ENCODE measurements at places on chromosomes 5 and 9.

DNA sequence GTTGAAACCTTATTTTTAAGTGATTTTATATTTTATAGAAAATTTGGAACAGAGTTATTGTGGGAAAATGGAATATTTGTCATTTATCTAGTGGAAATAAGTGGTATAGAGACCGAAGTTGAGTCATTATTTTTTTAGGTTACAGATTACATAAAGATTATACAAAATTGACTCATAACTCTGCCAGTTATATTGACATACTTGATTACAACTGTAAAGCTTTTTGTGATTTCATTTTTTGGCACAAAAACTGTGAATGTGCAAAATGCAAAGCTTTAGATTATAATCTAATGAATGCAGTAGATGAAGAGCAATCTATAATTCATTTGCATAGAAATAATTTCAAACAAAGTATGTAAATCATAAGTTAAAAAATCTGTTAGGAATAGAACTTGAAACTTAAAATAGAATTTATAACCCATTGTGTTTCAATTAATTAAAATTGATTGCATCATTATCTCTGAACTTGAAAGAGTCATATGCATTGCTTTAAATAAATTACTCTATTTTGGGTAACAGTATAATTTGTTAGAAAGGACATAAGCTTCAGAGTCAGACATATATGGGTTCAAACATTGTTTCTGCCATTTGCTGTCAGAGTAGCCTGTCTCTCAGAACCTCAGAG is 280.4 kb downstream of the FER start:
- DNase-seq: no peak

DNA sequence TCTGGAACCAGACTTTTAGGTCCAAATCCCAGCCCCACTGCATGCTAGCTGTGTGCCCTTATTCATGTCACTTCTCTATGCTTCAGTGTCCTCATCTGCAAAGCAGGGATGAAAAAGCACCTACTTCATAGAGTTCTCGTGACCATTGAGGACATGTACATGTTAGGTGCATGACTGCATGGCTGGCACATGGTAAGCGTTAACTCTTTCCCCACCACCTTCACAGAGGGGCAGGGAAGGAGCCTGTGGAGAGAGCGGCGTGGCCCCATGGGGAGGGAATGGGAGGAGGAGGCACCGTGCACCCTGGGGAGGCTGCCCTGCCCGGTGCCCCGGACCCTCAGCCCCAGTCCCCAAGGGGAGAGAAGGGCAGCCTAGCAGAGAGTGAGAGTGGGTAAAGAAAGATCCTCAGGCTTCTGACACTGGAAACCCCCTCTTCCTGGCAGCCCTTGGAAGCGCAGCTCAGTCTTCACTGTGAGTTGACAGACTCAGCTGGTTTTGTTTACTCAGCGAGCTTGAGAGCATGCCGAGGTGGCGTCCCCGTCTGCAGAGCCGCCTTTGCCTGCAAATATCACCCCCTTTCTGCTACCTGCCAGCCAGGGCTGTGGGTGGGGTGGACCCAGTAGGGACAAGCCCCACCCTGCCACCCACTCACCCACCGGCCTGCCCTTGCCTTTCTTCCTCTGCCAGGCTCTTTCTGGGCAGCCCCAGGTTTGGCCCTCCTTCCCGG is 10.6 kb upstream of the ANGPTL2 start:
- no peak for DNase-seq

DNA sequence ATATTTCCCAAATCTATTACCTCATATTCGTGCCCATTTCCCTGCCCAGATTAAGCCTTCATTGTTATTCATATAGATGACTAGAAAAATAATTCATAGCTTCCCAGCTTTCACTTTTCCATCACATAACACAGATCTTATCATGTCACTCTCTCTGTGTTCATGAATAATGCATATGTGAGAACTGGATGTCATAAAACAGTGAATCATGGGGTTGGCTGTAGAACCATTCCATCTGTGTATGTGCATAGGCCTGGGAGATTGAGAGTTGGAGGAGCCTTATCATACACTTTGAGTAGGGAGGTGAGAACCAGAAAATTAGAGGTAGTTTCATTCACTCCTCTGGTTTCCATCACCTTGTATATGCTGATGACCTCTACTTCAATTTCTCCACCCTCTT is 73.9 kb upstream of the RANBP6 start:
- no peak for DNase-seq

DNA sequence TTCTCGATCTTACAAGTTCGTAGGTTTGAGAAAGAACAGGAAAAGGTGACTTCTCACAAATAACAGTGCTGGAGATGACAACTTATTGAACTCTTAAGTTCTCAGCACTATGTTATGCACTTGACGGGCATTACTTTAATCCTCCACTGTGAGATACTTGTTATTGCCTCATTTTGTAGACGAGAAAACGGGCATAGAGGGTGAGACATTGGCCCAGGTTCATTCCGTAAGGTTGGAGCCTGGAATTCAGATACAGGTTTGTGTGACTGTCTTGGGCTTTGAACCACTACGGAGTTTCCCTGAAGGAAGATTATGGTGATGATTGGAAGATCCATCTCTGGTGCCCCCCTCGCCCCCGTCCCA is 657 bp downstream of the MAT2B start:
- DNase-seq: no peak

DNA sequence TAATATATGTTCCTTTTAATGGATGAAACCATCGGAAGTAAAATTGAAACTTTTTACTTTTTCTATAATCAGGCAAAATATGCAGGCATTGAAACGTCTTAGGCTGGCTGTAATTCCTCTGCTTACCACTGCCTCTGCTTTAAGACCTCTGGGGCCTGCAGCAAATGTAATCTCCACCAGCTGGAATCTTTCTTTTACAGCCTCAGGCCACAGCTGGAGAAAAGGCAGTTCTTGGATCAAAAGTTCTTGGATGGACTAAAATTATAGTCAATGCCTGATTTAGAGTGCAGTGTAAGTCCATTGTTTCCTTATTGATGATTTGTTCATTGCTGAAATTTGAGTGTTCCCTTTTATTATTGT is 396.7 kb downstream of the KCTD16 start:
- no peak for DNase-seq

DNA sequence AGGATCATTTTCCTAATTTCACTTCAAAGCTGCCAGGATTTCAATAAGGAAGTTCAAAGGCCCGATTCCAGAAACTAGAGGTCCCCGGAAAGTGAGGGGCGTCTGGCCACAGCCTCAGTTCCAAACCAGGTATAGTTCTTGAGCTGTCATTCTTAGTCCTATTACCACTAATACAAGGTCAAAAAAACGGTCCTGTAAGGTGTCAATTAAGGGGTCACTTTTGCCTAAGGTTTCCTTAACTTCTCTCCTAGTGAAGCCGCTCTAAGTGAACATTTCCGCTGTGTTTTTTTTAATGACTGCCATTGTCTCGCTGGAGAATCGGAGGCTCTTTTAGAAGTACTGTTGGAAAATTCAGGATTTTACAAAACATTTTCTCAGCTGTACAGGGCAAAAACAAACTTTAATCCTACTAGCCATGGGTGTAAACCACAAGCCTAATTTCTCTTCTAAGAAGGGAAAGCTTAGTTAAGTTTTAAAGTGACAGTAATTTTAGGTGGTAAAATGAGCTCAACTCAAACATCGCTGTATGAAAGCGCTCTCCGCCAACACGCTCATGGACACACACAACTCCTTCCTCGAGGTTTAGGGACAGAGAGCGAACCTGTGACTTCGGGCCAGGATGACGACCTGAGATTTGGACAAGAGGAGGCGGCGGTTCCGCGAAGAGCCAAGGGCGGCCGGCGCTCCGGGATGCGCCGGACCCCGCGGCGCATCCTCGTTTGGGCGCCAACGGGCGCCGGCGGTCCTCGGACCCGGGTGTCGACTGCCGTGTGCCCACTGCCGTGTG is 76.7 kb upstream of the IFNE start:
- no peak for DNase-seq

DNA sequence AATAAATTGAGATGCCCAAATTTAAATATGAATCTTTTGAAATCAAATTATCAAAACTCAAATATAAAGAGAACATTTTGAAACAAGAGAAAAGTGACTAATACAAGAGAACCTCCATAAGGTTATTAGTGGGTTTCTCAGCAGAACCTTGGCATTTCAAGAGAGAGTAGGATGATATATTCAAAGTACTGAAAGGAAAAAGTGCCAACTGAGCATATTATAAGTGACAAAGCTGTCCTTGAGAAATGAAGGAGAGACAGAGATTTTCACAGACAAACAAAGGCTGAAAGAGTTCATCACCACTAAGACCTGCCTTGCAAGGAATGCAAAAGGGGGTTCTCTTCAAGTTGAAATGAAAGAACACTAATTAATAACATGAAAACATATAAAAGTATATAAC is 366.0 kb downstream of the HINT1 start:
- DNase-seq: no peak

- DNase-seq: peak; percentile 96
Measured at GRCh38 chr9:87516222-87516925, 18.7 kb downstream of the DAPK1 start.

DNA sequence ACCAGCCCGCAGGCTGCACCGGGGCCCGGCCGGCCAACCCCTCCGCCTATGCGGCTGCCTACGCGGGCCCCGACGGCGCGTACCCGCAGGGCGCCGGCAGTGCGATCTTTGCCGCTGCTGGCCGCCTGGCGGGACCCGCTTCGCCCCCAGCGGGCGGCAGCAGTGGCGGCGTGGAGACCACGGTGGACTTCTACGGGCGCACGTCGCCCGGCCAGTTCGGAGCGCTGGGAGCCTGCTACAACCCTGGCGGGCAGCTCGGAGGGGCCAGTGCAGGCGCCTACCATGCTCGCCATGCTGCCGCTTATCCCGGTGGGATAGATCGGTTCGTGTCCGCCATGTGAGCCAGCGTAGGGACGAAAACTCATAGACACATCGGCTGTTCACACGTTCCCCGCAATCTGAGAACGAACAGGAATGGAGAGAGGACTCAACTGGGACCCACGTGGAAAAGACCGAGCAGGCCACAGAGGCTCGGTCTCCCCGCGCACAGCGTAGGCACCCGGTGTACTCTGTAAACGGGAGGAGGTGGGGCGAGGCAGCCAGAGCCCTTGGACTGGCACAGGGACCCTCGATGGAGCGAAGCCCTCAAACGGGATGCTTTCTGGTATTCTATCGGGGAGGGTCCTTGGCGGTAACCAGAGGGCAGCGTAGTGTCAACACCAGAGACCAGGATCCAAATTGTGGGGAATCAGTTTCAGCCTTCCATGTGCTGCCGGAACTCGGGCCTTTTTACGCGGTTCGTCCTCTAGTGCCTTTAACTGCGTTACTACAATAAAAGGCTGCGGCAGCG is 1.9 kb downstream of the FOXE1 start:
- DNase-seq: no peak

DNA sequence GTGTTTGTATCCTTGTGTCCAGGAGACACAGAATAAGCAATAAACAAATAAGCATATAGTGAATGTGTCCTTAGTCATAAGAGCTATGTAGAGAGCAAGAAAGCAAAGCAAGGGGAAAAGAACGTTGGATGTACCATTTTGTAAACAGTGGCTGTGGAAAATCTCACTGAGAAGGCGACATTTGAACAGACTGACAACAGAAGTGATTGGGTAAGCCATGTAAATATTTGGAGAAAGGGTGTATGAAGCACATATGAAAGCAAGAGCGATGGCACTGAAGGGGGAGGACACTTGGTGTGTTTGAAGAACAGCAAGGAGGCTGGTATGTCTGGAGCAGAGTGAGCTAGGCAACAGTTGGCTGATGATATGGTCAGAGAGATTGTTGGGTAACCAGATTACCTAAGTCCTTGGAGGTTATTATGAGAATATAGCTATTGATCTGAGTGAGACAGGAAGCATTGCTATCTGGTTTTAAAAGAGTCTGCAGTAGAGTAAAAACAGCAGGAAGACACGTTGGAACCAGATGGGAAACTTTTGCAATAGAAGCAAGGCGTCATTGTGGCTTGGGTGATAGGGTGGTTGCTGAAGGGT is 115.5 kb upstream of the IL7R start:
- no peak for DNase-seq

GRCh38 chr5:62473209-62473608 is 60.6 kb downstream of the IPO11 start:
- no peak for DNase-seq

- DNase-seq: peak; percentile 12
Measured at GRCh38 chr5:164597293-164597900, 1092.0 kb downstream of the MAT2B start.

All from inflammatory macrophage treated with lipopolysaccharide for 4 hours (primary cell).